Melanocyte of skin (primary cell): ENCODE measurements at places on chromosomes 3 and 15. TPM values are rescaled to one million over a fixed set of nuclear protein-coding genes. Genes with fewer than 3 reads are reported as not detected.

The TRANK1 gene
- 5.0 and 8.5 TPM in 2 replicates for total RNA-seq

The ATP10A gene
- 94.6 and 101 TPM in 2 replicates for total RNA-seq

The CISH gene
- 0.34 and 0.73 TPM in 2 replicates for total RNA-seq

The EOMES gene
- total RNA-seq: 5.0 and 6.0 TPM in 2 replicates

The POTEB2 gene
- not detected in 2 replicates for total RNA-seq

The ACAD9 gene
- 38.0 and 42.4 TPM in 2 replicates for total RNA-seq

The CIB2 gene
- total RNA-seq: 4.0 and 10.3 TPM in 2 replicates

The PRR23A gene
- total RNA-seq: not detected in 2 replicates

The ST3GAL6 gene
- 105 and 136 TPM in 2 replicates for total RNA-seq

The KNL1 gene
- total RNA-seq: 12.4 and 14.5 TPM in 2 replicates

The ROBO2 gene
- 34.5 and 36.1 TPM in 2 replicates for total RNA-seq

The PLSCR2 gene
- total RNA-seq: 0.33 TPM in 1 of 2 replicates, not detected in the other

The NRROS gene
- 8.4 and 10.3 TPM in 2 replicates for total RNA-seq

The MEF2A gene
- 17.3 and 26.4 TPM in 2 replicates for total RNA-seq

The CHRNA7 gene
- total RNA-seq: 0.67 and 1.1 TPM in 2 replicates

The STAB1 gene
- total RNA-seq: under 0.01 and 0.33 TPM in 2 replicates

The MINAR1 gene
- total RNA-seq: 1.00 and 1.7 TPM in 2 replicates

The ZNF860 gene
- total RNA-seq: 2.9 and 5.0 TPM in 2 replicates

The PAQR9 gene
- not detected in 2 replicates for total RNA-seq

The C15orf62 gene
- total RNA-seq: not detected in 2 replicates

The SCN11A gene
- total RNA-seq: not detected in 2 replicates

The SLC22A13 gene
- 0.33 TPM in 1 of 2 replicates, not detected in the other for total RNA-seq

The EPB42 gene
- not detected in 2 replicates for total RNA-seq

The BCHE gene
- 19.6 and 35.6 TPM in 2 replicates for total RNA-seq

The CLDN11 gene
- 0.62 and 1.7 TPM in 2 replicates for total RNA-seq

The TMEM108 gene
- 0.34 and 1.1 TPM in 2 replicates for total RNA-seq
